Renal pelvis (tissue), 12 donors: ENCODE measurements at places on chromosomes 3 and 15. TPM values are rescaled to one million over a fixed set of nuclear protein-coding genes. Genes with fewer than 3 reads are reported as not detected.

RAB43 gene
- polyA plus RNA-seq: 6.7 TPM

MYO5A gene
- polyA plus RNA-seq: 9.5 TPM

CX3CR1 gene
- 3.9 TPM for polyA plus RNA-seq

RTP1 gene
- polyA plus RNA-seq: not detected

TYRO3 gene
- 173 TPM for polyA plus RNA-seq

NDUFB5 gene
- 177 TPM for polyA plus RNA-seq

CD47 gene
- 64.9 TPM for polyA plus RNA-seq

DNA sequence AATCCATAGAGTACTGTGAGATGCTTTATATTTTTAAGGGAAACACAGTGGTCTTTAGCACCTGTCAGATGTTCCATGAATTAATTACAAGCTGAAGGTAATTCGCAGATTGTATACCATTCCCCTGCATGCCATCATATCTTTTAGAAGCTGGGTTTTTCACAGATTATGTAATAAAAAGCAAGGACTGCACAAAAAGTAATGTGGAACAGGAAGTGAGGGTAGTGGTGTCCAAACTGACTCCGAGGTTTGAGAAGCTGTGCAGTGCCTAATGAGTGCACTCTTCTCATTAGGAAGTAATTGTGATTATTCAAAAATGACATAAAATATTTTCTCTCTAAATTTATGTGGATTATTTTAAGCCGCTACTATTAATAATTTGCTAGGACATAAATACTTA is 123.2 kb downstream of the GOLIM4 start:
- no peak for DNase-seq

DNA sequence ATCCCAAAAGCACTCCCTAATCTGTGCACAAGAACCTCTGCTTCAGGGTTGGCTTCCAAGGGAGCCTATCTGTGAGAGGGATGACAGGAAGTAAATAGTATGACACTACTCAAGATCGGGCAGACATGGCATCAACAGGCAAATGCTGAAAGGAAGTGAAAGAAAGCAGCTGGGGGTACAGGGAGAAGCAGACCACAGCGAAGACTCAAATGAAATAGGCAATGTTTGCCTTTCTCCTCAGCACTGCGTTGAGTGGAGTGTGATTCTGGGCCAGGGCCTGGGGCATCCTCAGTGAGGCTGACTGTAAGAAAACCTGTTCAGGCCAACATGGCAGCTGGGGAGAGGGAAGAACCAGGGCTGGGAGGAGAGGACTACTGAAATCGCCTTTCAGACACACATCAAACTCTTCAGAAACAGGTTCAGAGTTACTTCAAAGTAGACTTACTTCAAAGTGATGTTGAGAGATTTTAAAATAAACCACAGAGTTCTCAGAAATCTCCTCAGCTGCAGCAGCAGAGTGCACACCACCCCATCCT is 96.6 kb downstream of the SLC9A9 start:
- no peak for DNase-seq

- no peak for DNase-seq
Observed at GRCh38 chr3:10574101-10574620, 68.8 kb upstream of the ATP2B2 start.

DNA sequence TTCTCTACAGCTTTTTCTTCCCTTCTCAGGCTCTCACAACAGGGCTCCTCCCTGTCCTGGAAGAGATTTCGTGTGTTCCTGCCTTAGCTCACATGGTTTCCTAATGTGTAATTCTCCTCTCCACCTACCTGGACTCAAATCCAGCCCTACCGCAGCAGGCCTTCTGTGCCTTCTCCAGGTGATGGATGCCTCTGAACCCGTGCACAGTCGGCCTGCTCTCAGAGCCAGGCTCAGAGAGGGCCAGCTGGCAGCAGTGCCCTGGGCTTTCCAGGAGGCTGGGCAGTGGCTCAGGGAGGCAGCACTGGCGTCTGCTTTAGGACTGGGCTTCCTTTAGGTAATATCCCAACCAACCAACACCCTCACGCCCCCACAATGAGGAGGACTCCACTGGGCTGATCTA is 123.2 kb upstream of the TMC3 start:
- no peak for DNase-seq

- DNase-seq: no peak
Observed at GRCh38 chr15:85947936-85948335, 131.7 kb upstream of the AGBL1 start.

- no peak for DNase-seq
Observed at GRCh38 chr15:79299841-79300235, 11.1 kb upstream of the TMED3 start.

DNA sequence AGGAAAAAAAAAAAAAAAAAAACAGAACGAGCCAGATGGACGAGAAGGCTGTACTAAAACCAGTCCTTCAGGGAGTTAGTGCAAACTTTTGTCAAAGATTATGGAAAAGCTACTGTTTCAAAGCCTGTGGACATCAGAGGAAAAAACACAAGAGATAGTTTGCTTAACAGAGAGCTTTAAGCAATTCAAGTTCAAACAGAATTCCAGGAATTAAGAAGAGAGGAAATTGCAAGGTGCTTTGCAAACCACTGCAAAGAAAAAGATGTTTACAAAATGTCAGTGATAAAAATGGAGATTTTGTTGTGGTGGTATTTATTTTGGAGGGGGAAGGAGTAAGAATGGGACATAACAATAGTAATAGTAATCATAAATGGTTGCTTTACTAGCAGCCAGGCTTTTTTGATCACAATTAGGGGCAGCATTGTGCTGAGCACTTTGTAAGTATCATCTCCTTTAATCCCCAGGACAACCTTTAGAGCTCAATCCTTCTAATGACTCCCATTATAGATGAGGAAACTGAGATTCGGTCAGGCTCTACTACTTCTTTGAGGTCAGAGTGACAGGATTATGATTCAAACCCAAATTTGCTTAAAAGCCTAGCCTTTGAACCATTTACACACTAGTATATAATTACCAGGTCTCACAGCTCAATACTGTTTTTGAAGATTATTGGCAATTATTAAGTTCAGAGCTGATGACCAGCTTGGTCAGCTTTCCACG is 22.4 kb upstream of the ARHGEF3 start:
- no peak for DNase-seq

GRCh38 chr3:23659274-23659673 is 146.5 kb upstream of the UBE2E1 start:
- no peak for DNase-seq

- DNase-seq: no peak
Observed at GRCh38 chr3:29415482-29416223, 134.8 kb downstream of the RBMS3 start.

DNA sequence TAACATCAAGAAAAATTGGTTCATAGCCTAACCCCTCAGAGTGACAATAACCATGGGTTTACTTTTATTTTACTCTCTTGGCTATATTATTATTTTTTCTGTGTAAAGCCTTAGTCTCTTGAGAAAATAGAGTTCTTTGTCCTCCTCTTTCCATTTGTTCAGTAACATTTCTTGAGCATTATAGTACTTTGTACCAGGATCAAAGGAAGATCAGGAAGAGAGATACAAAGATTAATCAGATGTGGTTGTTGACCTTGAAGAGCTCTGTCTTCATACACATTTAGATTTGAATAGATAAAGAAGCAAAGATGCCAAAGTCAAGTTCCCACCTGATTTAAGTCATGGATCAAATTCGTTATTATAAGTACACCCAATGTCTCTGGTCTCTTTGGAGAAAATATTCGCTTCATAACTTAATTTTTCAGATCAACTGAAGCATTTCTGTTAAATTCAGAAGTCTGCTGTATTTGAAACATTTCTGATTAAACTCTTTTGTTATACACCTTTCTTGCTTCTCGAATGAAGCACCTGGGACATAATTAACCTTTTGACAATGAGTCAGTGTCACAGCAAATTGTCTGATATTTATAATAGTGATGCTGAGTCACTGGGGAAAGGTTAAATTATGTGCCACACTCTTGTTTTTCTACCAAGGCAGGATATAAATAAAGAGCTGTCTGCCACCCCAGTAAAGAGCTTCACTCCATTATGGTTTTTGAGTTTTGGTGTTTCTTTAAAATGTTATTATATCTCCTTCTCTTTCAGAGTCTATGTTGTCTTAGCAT is 100.2 kb downstream of the GHSR start:
- no peak for DNase-seq

- no peak for DNase-seq
Observed at GRCh38 chr3:40765884-40766283, 241.1 kb downstream of the ZNF621 start.

DNA sequence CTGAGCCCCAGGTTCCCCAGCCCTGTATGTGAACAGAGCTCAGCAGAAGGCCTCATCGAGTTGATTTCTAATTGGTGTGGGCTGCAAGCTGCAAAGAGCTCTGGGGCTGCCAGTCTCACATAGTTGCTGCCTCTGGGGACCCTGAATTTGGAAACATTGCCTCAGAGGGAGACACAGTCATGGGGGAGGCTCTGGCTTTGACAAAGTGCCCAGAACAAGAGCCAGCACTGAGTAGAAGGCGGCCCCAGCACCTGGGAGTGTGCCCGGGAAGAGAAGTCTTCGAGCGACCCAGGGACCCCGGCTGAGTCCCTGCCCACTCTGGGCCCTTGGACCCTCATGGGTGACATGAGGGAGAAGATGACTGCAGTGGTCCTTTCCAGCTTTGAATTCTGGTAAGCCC is 7.3 kb downstream of the NTRK3 start:
- DNase-seq: no peak

DNA sequence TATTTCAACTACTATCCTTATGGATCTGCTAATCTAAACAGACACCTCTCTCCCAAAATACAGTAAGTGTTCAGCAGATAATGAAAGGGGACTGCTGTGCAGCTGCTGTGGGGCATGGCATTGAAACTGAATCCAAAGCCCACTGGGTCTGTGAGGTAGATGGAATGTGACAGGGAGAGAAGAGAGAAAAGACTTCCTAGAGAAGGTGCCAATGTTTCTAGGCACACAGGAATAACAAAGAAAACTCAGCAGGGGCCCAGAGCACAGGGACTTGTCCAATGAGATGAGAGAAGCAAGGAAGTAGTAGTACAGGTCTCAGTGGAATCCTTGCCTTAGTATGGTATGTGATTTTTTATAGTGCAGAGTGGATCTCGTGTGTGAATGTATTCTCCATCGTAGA is 457.8 kb downstream of the IL5RA start:
- DNase-seq: no peak

GRCh38 chr15:77457191-77457904 is 36.7 kb downstream of the HMG20A start:
- no peak for DNase-seq

GRCh38 chr15:41794081-41794480 is 19.8 kb downstream of the MAPKBP1 start:
- no peak for DNase-seq
